ENCODE measurements at places on chromosomes 4 and X.
A peak's percentile ranks its signal among the peaks of the same experiment; 100 is the strongest.

DNA sequence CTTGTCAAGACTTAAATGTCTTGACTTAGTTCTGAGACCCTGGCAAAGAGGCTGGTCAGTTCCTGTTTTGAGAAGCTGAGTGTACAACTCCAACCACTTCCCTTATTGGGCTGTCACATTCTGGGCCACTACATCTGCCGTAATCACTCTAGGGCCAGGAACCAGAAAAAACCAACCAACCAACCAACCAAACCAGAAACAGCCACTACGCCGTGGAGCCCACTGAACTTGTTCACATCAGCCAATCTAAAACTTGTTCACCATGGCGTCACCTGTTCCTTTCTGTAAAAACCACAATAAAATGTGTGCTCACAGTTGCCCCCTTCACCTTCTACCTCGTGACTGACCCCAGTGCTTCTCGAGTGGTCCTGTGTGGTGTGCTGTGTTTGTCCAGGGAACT, 107.3 kb downstream of the JADE1 start:
- DNase-seq = no peak

GRCh38 chr4:107130157-107130556, 94.0 kb upstream of the DKK2 start:
- no peak for DNase-seq

GRCh38 chr4:7009564-7009963, 33.6 kb upstream of the TADA2B start:
- no peak for DNase-seq

DNA sequence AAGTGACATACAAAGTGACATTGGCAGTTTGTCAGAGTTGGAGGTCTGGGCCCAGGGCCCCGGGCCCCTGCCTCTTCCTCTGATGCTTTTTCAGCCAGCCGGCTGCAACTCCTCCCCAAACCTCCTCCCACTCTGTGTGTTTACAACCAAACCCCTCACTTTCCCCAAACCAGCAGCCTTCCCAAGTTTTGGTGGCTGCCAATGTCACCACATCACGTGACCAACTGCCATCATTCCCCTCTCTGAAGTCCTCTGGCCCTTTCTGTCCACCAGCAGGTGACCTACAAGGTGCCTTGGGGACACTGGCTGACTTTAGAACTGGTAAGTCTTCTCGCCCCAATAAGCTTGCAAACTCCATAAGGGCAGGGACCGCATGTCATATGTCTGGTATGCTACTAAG, 357.7 kb downstream of the BCOR start:
- DNase-seq = no peak

DNA sequence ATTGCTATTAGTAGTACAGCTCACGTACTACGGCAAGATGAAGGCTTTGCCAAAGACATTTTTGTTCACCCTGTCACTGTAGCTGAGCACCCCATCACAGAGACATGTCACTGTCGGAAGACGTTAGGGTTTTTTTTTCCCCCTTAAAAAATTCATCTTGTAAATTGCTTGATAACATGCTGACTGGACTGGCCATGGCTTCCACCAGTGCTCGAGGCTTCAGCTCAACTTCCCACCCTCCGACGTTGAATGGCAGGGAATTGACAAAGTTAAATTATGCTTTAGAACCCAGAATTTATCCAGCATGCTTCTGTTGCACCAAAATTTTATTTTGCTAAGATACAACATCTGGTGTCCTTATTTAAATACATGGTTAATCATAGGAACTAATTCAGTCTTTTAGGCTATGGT, 707 bp upstream of the OTUD4 start:
- no peak for DNase-seq

DNA sequence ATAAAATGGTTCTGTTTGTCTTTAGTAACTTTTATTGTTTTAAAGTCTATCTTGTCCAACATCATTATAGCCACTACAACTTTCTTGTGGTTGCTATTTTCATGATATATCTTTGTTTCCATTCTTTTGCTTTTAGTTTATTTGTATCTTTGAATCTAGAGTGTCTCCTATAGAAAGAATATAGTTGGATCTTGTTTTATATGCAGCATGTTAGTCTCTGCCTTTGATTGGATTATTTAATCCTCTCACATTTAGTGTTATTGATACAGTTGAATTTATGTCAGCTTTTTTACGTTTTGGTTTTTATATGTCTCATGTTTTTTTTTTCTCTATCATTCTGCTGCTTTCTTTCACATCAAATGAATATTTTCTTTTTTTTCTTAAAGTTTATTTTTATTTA, 98.1 kb downstream of the VSIG4 start:
- no peak for DNase-seq

DNA sequence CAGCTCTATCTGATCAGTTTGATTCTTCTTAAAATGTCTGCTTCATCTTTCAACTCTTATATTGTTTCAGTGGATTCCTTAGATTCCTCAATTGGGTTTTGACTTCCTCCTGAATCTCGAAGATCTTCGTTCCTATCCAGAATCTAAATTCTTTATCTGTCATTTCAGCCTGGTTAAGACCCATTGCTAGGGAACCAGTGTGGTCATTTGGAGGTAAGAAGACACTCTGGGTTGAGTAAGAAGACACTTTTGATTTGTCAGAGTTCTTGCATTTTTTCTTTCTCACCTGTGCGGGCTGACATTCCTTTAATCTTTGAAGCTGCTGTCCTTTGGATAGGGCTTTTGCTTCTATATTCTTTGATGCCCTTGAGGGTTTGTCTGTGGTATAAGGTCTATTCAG, 291.9 kb downstream of the SLC7A11 start:
- no peak for DNase-seq

GRCh38 chrX:14357314-14357713, 172.0 kb upstream of the GLRA2 start:
- DNase-seq = no peak

DNA sequence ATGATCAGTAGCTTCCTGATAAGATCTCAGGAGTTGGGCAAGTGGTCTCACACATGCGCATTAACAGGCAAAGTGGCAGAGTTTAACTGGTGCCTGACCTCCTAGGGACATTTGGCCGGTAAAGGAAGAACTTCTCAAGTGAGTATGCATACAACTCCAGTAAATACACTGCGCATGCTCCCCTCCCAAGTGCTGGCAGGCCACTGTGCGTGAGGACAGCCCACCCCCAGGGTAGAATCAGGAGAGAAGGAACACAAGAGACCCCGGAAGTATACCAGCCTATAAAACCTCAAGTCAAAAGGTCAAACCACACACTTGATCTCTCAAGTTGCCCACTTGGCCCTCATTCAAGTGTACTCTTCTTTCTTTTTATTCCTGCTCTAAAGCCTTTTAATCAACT, 225.5 kb upstream of the ANKRD50 start:
- DNase-seq = no peak

GRCh38 chr4:24076811-24077210, 187.0 kb upstream of the PPARGC1A start:
- DNase-seq = no peak

GRCh38 chrX:108270280-108270679, 167.9 kb downstream of the COL4A6 start:
- no peak for DNase-seq

- DNase-seq = no peak
Observed at GRCh38 chr4:111417521-111417920, 727.7 kb upstream of the FAM241A start.

DNA sequence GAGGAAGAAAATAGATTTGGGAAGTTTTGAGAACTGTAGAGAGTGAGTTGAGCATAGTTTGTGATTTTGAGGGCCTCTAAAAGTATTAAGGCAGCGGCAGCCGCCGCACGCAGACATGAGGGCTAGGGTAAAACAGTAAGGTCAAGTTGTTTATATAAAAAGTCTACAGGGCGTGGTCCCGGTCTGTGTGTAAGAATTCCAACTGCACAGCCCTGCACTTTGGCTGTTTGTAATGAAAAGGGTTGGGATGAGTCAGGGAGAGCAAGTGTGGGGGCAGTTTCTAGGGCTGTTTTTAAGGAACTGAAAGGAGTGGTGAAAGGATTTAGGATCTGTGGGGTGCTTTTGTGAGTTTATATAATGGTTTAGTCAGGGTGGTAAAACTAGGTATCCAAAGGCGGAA, 55.0 kb downstream of the BEX3 start:
- DNase-seq = no peak

DNA sequence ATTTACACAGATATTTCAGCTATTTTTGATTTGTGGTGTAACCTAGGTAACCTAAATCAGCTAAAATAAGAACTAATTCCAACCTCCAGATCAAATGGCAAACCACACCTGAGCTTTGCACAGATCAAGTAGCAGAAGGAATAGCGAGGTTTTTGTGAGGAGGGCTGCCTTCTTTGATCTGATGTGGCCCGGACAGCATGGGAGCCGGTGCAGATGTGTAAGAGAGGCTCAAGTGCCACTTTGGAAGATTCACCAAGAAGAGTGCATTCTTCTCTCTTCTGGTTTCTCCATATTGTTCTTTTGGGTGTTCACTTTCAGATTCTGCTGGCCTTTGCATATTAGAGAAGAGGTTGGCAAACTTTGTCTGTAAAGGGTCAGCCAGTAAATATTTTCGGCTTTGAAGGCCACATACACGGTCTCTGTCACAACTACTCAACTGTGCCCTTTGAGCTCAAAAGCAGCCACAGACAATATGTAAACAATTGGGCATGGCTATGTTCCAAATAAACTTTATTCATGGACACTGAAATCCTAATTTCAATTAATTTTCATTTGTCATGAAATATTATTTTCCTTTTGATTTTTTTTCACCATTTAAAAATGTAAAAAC, 78.9 kb upstream of the FAM9C start:
- no peak for DNase-seq

DNA sequence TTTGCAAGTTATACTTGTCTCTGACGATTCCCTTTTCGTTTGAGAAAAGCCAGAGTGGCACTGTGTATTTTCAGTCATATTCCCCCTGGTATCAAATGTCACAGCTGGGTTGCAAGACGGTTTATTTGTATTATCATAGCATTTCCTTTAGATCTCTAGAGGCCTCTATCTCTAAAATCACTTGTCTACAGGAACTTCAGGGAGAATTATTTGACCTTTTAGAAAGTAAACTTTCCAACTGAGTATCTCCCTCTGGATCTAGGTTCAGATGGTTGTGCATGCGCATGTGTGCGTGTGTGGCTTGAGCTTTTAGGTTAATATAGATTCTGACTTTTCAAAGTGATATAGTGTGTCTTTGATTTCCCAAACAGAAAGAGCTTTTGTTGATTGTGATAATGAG, 15.1 kb upstream of the TAB3 start:
- DNase-seq = no peak

- DNase-seq = no peak
Observed at GRCh38 chr4:5973486-5974220, 44.6 kb downstream of the C4orf50 start.

DNA sequence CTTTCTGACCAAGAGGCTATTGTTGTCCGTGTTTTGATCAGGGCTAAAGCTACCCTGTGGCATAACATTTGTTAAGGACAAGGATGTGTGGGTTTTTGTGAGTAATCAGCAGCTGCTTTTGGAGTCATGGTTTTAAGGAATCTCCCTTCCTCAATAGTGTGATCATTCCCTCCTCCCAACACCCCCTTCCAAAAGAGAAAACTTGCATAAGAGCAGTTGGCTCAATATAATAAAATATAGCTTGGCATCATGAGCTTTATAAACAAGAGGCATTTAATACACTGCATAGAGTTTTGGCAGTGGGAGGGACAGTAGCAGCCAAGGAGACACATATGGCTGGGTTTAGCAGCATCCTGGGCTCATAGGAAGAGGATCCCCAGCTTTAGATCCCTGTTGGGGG, 84.7 kb downstream of the NHS start:
- no peak for DNase-seq

GRCh38 chr4:161336016-161336530, 827.7 kb downstream of the FSTL5 start:
- no peak for DNase-seq

DNA sequence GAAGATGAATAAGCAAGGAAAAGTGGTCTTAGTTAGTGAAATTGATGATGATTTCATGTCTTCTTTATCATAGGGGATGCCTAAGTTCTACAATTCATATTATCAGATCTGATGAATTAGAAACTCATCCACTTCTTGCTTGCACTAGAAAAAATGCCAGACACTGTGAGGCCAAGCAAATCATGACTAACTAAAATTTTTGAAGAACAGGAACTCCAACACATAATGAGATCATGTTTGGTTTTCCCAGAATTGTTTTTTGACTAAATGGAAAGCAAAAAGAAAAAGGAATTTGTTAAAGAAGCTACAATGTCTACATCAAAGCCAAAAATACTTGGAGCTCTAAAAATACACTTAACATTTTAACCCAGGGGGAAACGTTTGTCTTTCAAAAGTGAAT, 120.4 kb downstream of the ARSF start:
- no peak for DNase-seq

- DNase-seq = no peak
Observed at GRCh38 chrX:96376266-96376665, 308.4 kb upstream of the DIAPH2 start.

DNA sequence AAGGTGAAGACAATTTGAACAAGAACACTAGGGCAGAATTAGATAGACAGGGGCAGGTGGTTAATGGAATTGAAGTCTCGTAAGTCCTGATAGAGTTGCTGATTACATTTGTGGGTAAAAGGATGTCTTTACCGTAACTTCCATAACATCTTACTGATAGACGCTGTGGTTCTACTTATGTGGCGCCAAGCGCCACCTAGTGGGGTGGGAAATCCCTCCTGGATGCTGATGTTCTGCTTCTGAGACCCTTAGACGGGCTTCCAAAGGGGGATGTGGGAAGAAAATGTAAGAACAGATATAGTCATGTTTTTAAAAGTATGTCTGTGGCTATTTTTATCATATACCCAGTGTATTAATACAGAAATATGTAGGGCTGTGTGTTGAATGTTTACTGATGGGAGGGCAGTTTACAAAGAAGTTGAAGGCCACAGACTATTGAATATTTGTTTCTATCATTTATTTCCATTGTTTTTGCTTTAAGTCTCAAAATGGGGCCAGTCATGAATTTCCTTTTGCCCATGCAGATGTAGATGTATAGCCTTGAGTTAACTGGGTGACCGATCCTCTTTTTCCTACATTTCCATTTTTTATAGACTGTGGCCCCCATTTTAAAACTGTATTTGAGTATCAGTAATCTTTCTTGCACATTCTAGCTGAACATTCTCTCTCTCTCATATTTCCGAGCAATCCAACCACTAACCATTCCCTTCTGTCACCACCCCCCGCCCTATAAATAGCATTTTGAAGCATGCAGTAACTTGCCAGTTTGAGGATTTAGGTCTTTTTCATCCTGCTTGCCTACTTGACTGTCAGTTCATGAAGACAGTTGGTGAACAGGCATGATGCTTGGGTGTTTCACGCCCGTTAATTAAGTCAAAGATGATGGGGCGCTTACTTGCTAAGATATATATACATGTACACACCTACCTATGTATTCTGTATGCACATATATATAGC, 12.1 kb upstream of the TLR8 start:
- DNase-seq = peak; percentile 48

GRCh38 chrX:68568136-68568535, 69.3 kb downstream of the YIPF6 start:
- DNase-seq = no peak

- no peak for DNase-seq
Observed at GRCh38 chr4:152117520-152117919, 356.7 kb upstream of the GATB start.

GRCh38 chr4:8289151-8289750, 19.7 kb downstream of the HTRA3 start:
- DNase-seq = no peak

Measured in activated T-cell treated with anti-CD3 and anti-CD28 coated beads, Interleukin-2, amount 50 U/mL, for 1 hour (primary cell).